AG08395 (cell line): ENCODE measurements at places on chromosomes 4 and X.

- DNase-seq: no peak
These were observed 22.6 kb upstream of the UBA1 start for GRCh38 chrX:47170861-47171692.

DNA sequence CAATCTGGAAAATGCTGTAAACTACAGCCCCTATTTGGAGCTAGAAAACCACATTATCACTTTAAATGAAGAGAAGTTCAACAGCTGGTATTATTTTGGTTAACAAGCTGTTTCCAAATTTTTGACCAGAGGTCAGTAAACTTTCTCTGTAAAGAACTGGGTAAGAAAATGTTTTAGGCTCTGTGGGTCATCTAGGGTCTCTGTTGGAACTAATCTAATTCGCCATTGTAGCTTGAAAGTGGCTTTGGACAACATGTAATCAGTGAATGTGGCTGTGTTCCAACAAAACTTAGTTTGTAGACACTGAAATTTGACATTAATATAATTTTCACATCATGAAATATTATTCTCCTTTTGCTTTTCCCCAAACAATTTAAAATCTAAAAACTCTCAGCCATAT lies 25.8 kb upstream of the RNF150 start:
- DNase-seq: no peak

DNA sequence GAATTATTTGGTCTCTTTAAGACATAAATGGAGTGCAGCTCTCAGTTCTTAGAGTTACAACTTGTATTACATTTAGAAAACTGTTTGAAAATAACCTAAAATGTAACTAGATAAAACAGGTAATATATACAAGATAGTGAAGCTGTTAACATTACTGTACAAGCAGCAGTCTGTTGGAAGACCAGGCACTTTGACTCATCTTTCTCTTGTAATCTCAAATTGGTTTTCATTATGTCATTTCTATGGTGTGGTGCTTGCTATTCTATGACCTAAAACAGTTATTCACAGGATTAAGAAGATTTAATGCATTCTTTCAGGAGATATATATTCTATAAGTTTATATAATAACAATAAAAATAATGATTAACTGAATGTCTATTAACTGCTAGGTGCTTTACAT lies 282.5 kb upstream of the PITX2 start:
- DNase-seq: no peak

GRCh38 chrX:23373129-23373804 lies 38.6 kb downstream of the PTCHD1 start:
- peak; percentile 11 for DNase-seq

- no peak for DNase-seq
These were observed 101.9 kb upstream of the SLC7A11 start for GRCh38 chr4:138344054-138344453.

GRCh38 chr4:40502934-40503333 lies 126.7 kb downstream of the RBM47 start:
- peak; percentile 19 for DNase-seq

DNA sequence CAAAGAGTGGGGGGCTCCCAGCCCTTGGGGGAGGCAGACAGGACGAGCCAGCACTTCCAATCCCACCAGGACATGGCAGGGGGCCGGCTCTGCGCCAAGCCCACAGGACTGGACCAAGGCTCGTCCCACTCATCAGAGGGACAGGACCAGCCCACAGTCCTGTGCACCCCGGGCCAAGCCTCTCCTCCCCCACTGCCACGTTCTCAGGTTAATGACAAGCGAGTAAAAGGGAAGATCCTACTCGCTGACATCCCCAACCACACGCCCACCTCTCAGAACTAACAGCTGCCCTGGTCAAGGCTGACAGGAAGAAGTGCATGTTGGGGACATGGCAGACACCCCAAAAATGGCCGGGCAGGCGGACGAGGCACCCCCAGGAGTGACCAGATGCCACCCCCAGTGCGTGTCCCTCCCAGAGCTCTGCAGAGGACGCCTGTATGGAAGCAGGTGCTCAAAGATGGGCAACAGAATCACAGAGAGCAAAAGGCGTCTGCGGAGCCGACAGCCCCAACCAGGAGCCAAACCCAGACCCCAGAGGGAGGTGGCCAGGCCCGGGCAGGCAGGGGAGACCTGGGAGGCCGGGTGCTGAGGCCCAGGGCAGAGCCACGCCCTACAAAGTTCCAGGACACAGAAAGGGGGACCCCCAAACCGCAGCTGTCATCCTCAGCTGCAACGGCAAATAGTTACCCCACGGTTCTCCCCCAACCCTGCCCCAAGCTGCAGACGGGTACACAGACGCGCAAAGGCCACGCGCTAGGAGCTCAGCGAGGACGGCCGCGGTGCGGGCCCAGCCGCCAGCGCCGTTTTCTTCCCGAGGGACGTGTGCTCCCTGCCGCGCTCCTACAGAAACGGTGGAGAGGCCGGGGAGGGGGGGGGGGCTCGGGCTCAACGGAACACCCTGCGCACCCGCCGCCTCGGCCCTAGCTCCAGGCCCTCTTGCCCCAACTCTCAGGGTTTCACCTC lies 1.7 kb downstream of the CTBP1 start:
- DNase-seq: no peak

DNA sequence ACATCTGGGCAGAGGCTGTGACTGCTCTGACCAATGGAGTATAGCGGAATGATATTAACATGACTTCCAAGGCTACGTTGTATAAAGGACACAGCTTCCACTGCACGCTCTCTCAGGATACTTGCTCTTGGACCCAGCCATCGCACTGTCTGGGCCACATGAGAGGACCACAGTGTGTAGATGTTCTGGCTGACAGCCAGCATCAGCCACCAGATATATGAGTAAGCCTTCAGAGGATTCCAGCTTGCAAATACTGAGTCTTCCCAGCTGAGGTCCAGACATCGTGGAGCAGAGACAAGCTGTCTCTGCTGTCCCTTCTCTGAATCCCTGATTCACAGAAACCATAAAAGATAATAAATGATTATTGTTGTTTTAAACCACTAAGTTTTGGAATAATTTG lies 146.8 kb upstream of the USP9X start:
- DNase-seq: no peak

DNA sequence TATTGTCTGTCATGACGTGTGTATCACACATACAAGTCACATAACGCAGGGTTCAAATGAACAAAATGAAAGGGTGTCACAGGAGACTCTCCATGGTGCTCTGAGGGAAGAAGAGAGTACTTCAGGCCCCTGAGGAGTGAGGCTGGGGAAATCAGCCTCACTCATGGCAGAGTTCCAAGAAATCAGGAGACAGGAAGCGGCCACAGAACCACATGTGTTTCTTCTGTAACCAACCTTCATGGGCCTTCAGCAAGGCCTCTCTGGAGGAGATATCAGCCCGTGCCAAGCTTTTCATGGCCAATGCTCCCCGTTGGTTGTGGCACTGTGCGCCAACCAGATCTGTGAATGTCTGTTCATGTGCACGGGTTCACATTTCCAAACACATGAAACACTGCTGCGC lies 76.0 kb downstream of the NAT8L start:
- DNase-seq: peak; percentile 39

- no peak for DNase-seq
These were observed 12.5 kb downstream of the TRAPPC2 start for GRCh38 chrX:13721819-13722519.

DNA sequence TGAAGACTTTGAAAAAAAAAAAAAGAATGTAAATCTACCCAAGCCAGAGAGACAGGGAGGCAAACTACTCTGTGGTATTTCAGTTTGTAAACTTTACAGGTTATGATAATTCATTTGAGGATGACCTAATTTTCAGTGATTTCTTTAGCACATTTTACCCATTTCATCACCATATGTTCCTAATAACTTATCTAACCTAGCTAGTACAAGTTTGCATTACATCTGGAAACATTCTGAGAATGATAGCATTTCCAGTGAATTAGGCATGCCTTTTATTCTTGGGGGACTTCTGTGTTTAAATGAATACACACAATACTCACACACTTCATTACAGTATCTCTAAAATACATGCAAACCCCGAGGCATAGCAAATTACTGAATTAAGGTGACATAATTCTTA lies 1055.5 kb downstream of the PCDH18 start:
- no peak for DNase-seq

DNA sequence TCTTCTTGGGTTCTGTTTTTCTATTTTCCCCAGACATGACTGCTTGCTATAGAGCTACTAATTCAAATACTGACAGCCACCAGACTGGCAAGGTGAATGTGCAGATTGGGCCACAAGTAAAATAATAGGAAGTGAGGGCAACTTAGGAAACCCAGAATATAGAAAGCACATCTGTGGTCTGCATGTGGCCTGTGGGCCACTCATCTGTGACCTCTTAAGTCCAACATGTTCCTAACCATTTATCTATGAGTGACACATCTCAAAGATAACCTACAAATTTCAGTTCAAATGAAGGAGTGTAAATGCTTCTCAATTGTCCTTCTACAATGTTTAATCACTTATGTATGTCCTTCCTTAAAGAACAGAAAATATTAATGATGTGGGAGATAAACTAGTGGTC lies 128.9 kb downstream of the REELD1 start:
- DNase-seq: no peak

- DNase-seq: no peak
These were observed 37.0 kb downstream of the HAND2 start for GRCh38 chr4:173493041-173493440.

- no peak for DNase-seq
These were observed 27.6 kb downstream of the OPRPN start for GRCh38 chr4:70425306-70425705.

DNA sequence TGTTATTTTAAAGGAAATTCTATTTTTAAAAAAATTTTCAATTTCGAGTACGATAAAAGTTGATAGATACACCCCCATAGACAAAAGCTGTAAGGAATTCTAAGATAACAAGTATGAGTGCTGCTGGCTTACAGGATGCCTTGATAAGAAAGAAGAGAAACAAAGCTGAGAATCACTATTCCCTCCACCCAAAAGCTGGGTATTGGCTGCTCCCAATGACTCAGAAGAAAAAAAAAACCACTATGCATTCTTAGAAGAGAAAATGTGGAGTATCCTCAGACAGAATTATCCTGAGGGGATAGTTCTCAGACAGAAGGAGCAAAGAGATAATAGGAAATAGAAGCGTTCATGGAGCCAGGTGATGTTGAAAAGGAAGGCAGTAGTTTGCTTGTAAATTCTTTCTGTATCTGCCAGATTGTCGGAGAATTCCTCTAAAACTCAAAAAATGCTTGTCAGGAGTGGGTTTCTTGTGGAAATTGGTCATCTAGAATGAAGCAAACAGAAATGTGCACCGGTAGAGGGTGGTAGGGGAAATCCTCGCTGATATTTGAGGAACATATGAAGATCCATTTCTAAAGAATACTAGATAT lies 217.5 kb upstream of the ADAMTS3 start:
- no peak for DNase-seq

DNA sequence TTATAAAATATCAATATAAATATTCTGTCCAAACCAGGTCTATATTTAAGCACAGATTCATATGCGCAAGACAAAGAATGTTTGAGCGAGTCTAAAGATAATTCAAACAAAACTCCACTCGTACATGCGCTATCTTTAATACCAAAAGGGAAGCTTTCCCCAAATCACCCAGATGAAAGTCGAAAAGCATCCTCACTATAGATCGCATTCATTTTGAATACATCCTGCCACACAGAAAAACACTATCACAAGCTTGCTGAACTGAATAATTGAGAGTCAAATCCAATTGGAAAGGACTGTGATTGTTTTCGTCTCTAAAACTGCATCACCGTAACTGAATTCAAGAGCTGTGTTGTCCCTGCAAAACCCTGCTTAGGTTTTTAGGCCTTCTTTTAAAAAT lies 685 bp downstream of the TASL start:
- no peak for DNase-seq

GRCh38 chr4:48660347-48660746 lies 119.7 kb downstream of the FRYL start:
- no peak for DNase-seq

- DNase-seq: no peak
These were observed 151.7 kb upstream of the CPEB2 start for GRCh38 chr4:14850455-14851097.

- DNase-seq: no peak
These were observed 172.1 kb upstream of the MAP3K15 start for GRCh38 chrX:19687395-19687794.

- DNase-seq: no peak
These were observed 1025.0 kb upstream of the PCDH10 start for GRCh38 chr4:132123870-132124623.

DNA sequence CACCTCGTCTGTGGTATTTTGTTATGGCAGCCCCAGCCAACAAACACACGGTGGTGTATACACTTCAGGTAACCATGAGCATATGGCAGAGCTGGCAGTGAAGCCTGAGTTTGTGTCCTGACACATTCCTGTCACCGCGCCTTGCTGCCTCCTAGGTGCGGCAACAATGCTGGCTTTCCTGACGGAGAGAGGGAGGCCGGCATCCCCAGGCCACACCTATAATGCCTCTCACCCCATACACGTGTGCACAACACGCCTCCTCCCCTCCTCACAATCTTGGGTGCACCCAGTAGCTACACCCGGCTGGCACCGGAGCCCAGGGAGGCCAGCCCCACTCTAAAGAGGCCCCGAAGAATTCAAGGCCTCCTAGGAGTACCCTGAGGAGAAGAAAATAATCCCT lies 158.5 kb downstream of the NSUN7 start:
- no peak for DNase-seq
